ENCODE measurements at places on chromosomes 2 and 18. TPM values are rescaled to one million over a fixed set of nuclear protein-coding genes. Genes with fewer than 3 reads are reported as not detected.

LRRC30 gene
- total RNA-seq, result not detected

TMEM17 gene
- 5.4 TPM for total RNA-seq

C1QL2 gene
- total RNA-seq, result not detected

DNA sequence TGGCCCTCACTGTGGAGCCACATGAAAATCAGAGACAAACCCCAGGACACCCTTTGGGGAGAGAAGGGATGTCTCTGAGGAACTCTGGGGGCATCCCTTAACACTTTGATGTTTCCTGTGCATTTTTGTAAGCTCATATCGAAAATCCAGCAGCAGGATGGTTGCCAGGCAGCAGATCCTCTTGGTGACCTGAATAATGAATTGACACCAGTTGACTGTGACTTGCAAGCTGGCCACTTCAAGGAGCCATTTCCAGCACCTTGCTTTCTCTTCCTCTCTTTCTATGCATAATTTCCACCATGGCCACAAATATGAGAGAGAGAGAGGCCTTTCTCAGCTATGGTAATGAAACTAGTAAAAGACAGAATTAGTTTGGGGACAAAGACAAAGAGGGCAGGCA, 91.7 kb downstream of the NRP2 start:
- no peak for DNase-seq

- no peak for DNase-seq
Measured at GRCh38 chr2:10915236-10915635, 3.5 kb downstream of the KCNF1 start.

DNA sequence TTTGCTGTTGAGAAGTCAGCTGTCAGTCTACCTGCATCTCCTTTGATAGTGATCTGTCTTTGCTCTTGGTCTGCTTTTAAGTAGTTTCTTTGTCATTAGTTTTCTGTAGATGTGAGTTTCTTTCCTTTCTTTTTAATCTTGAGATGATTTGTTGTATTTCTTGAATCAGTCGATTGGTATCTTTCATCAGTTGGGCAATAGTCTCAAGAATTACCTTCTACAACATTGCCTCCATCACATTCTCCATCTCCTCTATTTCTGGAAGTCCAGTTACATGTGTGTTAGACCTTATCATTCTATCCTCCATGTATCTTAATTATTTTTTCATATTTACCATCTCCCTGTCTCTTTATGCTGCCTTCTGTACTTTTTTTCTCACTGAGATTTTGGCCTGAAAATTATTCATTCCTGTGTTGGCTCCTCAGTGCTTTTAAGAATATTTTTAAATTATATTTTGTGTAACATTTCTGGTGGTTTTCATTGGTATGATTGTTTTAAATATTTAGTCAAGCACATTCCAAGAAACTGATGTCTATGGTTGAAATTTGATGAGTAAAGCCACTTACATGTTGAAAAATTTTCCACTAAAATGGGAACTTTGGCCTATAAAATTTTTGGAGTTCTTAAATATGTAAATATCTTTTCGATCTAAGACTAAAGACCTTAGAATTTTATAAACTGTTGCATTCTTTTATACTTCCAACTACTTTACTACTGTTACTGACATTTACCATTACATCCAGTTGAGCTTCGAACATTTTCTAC, 239.5 kb upstream of the MGAT5 start:
- DNase-seq, result no peak

DNA sequence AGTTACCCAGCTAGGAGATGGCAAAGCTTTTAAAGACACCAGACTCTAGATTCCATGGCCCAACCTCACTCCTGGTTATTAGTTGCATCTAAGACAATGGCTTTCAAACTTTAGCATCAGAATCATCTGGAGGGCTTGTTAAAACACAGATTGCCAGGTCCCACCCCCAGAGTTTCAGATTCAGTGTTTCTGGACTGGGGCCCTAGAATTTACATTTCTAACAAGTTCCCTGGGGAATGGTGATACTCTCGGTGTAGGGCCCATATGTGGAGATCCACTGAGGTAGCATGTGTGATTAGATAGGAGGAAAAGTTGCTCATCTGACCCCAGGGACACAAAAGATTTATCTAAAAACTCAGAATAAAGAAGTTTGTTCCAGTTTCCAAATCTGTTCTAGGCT, 14.5 kb upstream of the TTR start:
- DNase-seq, result no peak
